ENCODE measurements at places on chromosomes 2 and 18. TPM values are rescaled to one million over a fixed set of nuclear protein-coding genes. Genes with fewer than 3 reads are reported as not detected.
A peak's percentile ranks its signal among the peaks of the same experiment; 100 is the strongest.

- H3K4me3 ChIP-seq = no peak overlapping the region
- no peaks in the 10 kb centered on the region for H3K36me3 ChIP-seq
- H3K27me3 ChIP-seq = no peaks in the 10 kb centered on the region
Measured at GRCh38 chr2:178542569-178542968, 62.3 kb downstream of the PLEKHA3 start.

GRCh38 chr18:47658498-47658897, 272.0 kb downstream of the SMAD2 start:
- no peaks in the 10 kb centered on the region for H3K27me3 ChIP-seq
- no peak overlapping the region for H3K27ac ChIP-seq
- no peak overlapping the region for H3K4me3 ChIP-seq
- H3K4me1 ChIP-seq = no peaks in the 10 kb centered on the region
- DNase-seq = no peak

DNA sequence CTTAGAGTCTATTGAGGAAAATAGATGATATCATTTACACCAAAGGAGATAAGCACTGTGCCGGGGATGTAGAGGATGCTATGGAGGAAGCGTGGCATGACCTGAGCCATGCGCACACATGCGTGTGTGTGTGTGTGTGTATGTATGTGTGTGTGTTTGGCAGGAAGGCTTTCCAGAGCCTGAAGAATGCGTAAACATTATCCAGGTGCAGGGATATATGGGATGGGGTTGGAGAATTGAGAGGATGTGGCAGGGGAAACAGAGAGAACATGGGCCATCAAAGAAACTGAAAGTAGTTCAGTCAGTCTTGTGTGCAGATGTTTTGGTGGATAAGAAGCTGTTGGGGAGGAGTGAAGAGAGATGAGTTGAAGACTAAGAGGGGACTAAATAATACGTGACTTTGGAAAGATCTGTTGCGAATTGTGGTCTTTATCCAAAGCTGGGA, 9.3 kb upstream of the STAT1 start:
- peak overlapping the region; percentile 5 for H3K27ac ChIP-seq
- H3K36me3 ChIP-seq = no peaks in the 10 kb centered on the region
- no peak for DNase-seq
- no peak overlapping the region for H3K4me3 ChIP-seq

DNA sequence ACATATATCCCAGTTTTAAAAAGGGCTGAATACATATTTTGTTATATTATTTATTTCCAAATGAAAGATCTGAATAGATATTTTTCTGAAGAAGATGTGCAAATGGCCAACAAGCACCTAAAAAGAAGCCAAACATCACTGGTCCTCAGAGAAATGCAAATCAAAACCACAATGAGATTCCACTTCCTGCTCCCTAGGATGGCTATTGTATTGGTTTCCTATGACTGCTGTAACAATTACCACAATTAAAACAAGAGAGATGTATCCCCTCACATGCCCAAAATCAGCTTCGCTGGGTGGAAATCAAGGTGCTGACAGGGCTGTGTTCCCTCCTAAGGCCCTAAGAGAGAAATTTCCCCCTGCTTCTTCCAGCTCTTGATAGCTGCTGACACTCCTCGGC, 23.2 kb downstream of the ABCB11 start:
- DNase-seq = no peak
- no peak overlapping the region for H3K4me3 ChIP-seq
- H3K4me1 ChIP-seq = no peaks in the 10 kb centered on the region
- H3K27ac ChIP-seq = no peak overlapping the region
- H3K27me3 ChIP-seq = no peaks in the 10 kb centered on the region

- H3K27me3 ChIP-seq = no peaks in the 10 kb centered on the region
- H3K4me3 ChIP-seq = peak overlapping the region; percentile 93
- H3K27ac ChIP-seq = peak overlapping the region; percentile 95
- peak; percentile 79 for DNase-seq
- H3K4me1 ChIP-seq = peaks cover 4% of the 10 kb centered on the region
- H3K36me3 ChIP-seq = no peaks in the 10 kb centered on the region
Measured at GRCh38 chr2:26245231-26245732, 543 bp downstream of the HADHB start.

DNA sequence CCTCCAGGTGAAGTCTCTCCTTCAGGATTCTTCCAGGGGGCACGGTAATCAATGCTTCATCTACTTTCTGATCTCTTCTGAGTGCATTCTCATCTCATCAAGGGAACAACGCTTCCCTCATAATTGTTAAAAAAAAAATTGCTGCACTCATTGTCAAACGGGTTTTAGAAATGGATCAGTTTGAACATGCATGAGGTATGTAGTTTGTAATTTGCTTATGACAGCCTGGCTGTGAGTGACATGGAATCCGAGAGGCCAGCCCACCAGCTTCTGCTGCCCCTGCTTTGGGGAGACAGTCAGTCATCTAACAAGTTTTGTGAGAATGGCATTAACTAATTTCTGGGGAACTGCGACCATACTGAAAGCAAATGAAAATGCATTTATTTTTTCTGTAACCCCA, 791.9 kb upstream of the SOX11 start:
- H3K4me3 ChIP-seq = no peak overlapping the region
- H3K27ac ChIP-seq = no peak overlapping the region
- no peak for DNase-seq
- no peaks in the 10 kb centered on the region for H3K27me3 ChIP-seq
- H3K4me1 ChIP-seq = no peaks in the 10 kb centered on the region
- no peaks in the 10 kb centered on the region for H3K36me3 ChIP-seq

- H3K4me3 ChIP-seq = peak overlapping the region; percentile 76
- peaks cover 13% of the 10 kb centered on the region for H3K36me3 ChIP-seq
- DNase-seq = no peak
- H3K27ac ChIP-seq = peak overlapping the region; percentile 90
- H3K27me3 ChIP-seq = no peaks in the 10 kb centered on the region
Measured at GRCh38 chr2:219499058-219499307, 292 bp downstream of the GMPPA start.

GRCh38 chr2:16239296-16239850, 299.0 kb downstream of the MYCN start:
- no peak overlapping the region for H3K27ac ChIP-seq
- no peak overlapping the region for H3K4me3 ChIP-seq
- H3K36me3 ChIP-seq = no peaks in the 10 kb centered on the region
- H3K4me1 ChIP-seq = no peaks in the 10 kb centered on the region
- no peak for DNase-seq

The CRYGC gene
- not detected for total RNA-seq

The CNTNAP5 gene
- not detected for total RNA-seq
